ENCODE measurements at places on chromosomes 3 and 15.

DNA sequence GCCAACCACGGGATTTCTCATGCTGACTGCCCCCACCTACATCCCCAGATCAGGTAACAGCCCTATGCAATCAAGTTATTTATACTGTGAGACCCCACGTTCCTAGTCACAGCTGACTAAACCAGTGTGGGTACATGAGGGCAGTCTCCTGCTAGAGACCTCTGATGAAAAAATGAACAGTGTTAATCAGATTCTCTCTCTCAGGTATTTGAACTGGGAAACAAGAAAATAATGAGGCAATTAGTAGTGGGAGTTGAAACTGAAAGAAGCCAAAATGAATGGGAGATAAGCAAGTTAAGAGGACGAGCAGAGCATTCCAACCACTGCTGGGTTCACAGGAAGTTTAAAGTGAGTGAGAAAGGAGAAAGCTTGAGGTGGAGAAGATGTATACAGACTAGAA, 98.5 kb upstream of the MYO5C start:
- no peak for DNase-seq

- DNase-seq, result no peak
Measured at GRCh38 chr15:39556461-39556860, 24.4 kb upstream of the THBS1 start.

DNA sequence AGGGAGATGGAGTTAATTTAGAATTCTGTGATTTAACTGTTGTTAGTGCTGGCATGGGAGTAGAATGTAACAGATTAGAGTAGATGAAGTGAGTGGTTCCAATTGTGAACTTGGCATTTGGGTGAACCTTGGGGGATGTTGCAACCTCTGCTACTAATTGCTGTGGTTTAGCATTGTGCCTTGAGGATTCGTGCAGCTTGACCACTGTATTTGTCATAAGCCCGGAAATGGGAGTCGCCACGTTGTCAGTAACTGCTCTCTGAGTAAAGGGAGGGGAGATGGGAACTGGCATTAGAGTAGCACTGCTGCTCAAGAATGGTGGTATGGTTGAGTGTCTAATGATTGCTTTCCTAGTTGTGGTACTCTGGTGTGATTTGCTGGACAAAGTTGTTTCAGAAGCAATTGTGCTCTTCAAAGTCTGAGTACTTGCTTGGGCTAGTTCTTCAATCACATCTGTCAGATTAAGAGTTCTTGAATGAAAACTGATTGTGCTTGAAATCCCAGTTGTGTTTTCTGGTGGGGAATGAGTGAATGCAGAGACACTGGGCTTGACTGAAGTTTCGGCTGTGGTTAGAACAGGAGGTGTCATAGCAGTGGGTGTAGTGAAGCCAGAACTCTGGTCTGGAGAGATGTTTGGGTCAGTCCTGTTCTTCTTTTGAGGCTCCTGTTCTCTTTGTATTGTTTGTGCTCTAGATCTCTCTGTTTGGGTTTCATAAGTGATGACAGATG, 15.4 kb downstream of the IGSF10 start:
- no peak for DNase-seq

DNA sequence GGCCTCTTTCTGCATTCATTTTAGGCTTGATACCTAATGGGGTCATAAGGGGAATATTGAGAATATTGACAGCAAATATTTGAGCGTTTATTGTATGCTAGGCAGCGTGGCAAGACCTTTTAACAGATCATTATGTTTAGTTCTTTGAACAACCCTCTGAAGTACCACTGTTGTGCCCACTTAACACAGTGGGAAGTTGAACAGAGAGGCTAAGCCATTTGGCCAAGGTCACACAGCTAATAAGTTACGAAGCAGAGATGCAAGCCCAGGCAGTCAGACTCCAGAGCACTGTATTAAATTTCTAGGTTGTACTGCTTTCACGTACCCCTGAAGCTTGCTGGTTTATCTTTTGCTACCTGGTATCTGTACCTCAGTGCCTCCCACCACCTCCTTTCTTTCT, 1.1 kb downstream of the RAB7A start:
- DNase-seq, result no peak

DNA sequence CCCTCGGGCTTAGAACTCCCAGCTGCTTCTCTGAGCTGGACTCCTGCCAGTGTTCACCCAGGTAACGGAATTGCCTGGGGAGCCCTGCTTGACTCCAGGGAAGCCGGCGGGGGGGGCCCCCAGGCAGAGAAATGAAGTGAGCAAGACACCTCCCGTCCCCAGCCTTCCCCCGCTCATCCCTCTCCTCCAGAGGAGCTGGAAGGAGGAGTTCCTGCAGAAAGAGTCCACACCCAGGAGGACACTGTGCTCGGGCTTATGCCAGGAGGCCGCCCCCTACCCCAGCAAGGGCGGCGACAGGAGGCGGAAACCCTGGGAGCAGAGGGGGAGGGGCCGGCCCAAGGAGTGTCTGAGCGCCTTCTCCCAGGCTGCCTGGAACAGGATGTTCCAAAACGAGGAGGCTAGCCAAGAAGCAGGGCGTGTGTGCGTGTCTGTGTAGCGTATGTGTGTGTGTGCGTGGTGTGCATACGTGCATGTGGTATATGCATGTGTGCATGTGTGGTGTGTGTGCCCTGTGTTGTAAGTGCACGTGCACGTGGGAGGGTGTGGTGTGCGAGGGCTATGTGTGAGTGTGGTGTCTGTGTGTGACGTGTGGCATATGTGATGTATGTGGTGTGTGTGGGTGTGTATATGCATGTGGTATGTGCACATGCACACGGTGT, 511.3 kb downstream of the SHQ1 start:
- peak; percentile 94 for DNase-seq

DNA sequence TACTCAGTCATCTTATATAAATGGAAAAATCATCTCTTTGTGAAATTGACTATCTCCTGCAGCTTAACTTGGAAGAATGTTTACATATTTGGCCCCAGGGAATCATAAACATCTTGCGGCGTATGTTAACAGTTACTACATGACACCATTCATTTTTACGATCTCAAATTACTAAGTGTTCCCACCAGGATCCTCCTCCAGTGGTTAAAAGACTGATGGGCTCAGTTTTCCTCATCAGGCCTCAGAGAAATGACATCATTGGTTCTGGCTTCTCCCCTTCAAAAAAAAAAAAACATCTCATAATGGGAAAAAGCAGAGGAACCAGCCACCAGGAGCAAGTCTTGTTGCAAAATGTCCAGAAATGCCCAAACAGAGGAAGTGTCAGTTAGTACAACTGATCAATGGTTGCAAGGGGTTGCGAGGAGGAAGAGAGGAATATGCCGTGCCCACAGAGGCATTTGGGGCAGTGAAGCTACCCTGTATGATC, 70.5 kb upstream of the LIPC start:
- no peak for DNase-seq

- DNase-seq, result no peak
Measured at GRCh38 chr3:32459450-32459849, 43.2 kb downstream of the CMTM6 start.

DNA sequence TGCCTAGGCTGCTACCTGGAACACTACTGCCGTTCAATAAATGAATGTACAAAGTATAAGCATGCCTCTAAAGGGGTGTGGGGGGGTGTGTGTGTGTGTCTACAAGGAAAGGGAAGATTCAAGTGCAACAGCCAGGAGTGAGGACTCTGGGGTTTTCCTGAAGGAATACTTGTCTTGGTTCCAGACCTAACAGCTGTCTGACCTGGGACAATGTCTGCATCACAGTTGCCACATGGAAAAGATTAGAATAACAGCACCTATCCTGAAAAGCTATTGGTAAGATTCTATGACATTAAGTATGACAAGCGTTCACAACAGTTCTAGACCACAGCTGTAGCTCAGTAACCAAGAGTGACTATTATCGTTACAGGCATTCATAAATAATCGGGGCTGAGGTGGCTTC, 345.2 kb downstream of the FOXP1 start:
- no peak for DNase-seq

- DNase-seq, result no peak
Measured at GRCh38 chr3:30811151-30811795, 83.2 kb downstream of the GADL1 start.

GRCh38 chr3:194817592-194817930, 131.9 kb downstream of the FAM43A start:
- no peak for DNase-seq

DNA sequence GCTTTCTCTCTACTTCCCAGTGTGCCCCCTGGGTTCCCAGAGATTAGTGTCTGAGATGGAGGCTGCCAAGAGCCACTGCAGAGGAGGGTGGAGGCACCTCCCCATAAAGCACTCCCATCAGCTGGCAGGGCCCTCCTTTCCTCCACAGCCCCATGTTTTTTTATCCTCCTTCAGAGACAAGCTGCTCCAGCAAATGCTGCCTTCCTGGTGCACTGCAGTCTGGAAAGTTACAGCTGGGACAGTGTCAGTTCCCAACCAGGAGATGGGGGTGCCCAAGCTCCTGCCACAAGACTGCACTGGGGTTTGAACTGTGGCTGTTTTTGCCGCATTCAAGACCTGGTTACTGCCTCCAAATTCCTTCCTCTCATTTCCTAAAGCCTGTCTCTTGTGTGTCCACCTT, 206.1 kb downstream of the CADPS start:
- no peak for DNase-seq

DNA sequence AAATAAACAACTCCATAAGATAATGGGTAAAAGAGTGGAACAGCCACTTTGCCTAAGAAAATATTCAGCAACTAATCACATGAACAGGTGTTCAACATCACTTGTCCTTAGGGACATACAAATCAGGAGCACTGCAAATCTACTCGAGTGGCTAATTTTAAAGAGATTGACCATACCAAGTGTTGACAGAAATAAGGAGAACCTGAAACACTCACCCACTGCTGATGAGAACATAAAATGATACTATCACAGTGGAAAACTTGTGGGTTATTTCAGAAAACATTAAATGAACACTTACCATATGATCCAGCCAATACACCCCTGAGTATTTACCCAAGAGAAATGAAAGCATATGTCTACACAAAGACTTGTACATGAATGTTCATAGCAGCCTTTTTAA, 70.5 kb downstream of the GABRB3 start:
- DNase-seq, result no peak

- DNase-seq, result no peak
Measured at GRCh38 chr3:33287672-33288282, 10.5 kb downstream of the FBXL2 start.

DNA sequence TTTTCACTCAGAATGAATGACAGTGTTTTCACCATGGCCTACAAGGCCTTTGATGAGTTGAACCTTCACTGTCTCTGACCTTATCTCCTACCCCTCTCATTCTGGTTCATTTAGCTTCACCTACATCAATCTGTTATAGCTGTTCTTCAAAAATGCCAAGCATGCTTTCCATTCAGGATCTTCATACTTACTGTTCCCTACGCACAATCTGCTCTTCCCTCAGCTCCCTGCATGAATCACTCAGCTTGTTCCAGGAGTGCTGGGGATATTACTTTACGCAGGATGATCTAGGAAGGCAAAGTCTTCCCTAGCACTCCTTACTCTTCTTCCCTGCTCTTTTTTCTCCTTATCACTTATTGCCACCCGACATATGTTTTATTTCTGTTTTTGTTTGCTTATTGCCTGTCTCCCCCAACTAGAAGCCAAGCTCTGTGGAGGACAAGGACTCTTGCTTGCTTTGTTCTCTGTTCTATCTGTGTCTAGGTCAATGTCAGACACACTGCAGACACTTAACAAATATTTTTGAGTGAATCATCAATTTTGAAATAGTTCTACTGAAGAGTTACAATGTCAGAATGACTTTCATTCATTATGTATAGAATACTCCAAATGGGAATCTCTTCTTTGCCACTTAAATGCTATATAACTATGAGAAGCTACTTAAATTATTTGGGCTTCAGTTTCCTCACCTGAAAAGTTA, 238.3 kb upstream of the FEZF2 start:
- DNase-seq, result no peak

DNA sequence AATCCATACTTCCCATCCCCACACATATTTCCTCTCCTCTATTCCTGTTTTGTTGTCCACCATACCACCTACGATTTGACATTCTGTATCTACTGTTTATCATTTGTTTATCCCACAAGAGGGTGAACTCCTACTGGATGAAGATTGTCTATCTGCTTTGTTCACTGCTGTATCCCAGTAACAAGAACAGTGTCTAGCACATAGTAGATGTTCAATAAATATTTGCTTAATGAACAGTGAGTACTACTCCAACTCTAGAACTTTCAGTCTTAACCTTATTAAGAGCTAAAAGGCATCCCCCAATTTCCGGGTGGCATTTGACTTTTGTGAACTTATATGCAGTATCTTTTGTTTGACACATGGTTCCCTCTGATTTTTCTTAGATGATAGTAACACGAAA, 1.3 kb downstream of the PYGO1 start:
- no peak for DNase-seq

Measured in uterus (tissue), 4 donors.